ENCODE measurements at places on chromosomes 6 and 20.

- DNase-seq: no peak
Observed at GRCh38 chr6:109188115-109188411, 92.8 kb downstream of the CEP57L1 start.

GRCh38 chr6:143234734-143235133 is 174.0 kb downstream of the AIG1 start:
- DNase-seq: no peak

GRCh38 chr6:25788305-25788922 is 33.9 kb downstream of the SLC17A4 start:
- peak; percentile 18 for DNase-seq

GRCh38 chr20:62667530-62668440 is 25.5 kb downstream of the SLCO4A1 start:
- DNase-seq: no peak

DNA sequence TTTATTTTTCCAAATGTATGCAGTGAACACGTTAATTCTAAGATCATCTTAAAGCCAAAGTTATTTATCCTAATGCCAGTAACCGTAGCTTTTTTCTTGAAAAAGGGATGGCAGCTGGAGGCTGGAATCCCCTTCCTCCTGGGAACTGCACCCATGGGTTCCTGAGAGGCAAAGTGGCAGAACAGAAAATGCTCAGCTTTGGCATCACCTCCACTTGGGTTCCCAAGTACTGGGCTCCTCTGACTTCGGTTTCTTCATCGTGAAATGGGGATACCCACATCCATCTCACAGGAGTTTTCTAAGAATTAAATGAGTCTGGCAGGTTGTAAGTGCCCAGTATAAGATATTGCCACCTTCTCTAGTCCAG is 6.2 kb upstream of the DDX43 start:
- no peak for DNase-seq

DNA sequence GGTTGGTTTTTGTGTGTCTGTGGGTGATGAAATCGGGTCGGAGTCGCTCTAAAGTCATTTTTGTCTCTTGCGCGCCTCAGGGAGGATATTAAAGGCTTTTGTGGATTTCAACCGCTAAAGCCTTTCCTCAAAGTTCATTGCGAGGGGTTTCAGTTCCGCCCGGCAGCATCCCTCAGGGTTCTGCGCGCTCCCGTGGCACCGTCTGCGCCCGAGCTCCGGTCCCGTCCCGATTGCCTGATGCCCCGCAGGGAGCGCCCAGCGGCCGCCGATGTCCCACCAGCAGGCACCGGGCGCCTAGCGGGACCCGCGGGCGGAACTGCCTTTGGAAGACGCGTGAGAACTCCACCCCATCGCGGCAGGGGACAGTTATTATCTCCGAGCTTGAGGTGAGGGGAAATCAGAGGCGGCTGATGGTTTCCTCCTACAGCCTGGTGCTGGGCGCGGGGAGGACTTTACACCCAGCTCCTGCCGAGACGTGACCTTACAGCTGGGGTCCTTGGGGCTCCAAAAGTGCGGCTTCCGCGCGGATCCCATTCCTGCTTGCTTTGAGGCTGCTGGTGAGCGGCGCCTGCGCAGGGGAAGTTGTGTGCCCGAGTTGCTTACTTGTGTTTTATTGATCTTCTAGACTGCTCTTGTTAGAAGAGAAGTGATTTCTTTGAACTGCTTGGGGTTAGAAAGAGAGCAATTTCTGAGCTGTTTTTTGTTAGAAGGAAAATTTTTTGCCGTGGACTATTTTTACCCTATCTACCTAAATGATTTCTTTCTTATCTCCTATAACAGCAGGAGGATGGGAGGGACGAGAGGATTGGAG is 27.1 kb downstream of the ULBP1 start:
- DNase-seq: peak; percentile 40

- no peak for DNase-seq
Observed at GRCh38 chr6:75748003-75748742, 866 bp upstream of the MYO6 start.
